ENCODE measurements at places on chromosomes 6 and 20.

- no peak for DNase-seq
These were observed 118.1 kb downstream of the VEGFA start for GRCh38 chr6:43887906-43888683.

GRCh38 chr20:59573837-59574236 is 30.5 kb upstream of the PHACTR3 start:
- no peak for DNase-seq

DNA sequence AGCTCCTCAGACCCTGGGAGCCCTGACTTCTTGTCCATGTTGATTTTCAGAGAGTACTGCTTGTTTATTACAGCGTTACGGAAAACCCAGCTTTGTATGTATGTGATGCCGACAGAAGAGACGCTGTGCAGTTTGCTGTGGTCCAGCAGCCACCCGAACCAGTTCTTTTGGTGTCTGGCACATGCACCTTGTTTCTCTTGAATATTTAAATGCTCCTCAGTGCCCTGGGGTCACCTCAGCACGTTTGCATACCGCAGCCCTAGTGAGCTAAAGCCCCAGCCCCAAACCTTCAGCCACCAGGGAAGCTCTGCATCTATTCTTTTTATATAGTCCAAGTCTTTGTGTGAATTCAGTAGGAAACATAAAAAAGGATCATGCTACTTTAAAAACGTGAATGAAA is 39.9 kb downstream of the AFDN start:
- DNase-seq = no peak

DNA sequence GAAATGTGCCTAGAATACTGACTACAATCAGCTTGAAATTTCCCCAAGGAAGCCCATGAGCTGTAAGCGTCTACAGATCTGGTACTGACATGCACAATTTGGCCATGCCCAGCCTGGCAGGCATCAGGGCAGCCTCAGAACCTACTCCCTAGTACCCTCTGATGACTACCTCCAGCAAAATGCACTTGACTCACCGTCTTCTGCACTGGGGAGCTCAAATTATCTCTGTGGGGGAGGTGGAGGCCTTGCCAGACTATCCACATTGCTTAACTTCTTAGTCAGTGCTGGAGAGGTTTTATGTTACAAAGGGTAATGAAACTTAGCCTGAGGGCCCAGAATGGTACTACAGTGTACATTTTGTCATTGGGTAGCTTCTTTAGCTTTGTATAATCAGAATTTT is 126.0 kb upstream of the ADGRF1 start:
- DNase-seq = peak; percentile 79

DNA sequence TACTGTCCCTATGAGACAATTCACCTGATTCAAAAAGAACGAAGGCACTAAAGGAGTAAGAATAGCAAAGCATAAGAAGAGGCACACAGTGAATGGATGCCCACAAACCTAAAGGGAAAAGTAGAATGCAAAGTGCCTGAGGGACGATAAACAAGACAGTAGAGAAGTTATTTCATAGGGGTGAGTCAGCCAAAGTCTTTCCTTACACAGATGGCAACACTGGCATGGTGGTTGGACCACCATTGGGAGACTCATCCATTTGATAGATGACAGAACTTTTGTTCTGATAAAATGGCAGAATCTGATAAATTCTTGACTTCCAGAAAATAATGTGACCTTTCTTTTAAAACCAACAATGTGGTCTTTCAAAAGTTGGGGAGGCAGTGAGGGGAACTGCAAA is 148.1 kb upstream of the HDAC2 start:
- DNase-seq = no peak

DNA sequence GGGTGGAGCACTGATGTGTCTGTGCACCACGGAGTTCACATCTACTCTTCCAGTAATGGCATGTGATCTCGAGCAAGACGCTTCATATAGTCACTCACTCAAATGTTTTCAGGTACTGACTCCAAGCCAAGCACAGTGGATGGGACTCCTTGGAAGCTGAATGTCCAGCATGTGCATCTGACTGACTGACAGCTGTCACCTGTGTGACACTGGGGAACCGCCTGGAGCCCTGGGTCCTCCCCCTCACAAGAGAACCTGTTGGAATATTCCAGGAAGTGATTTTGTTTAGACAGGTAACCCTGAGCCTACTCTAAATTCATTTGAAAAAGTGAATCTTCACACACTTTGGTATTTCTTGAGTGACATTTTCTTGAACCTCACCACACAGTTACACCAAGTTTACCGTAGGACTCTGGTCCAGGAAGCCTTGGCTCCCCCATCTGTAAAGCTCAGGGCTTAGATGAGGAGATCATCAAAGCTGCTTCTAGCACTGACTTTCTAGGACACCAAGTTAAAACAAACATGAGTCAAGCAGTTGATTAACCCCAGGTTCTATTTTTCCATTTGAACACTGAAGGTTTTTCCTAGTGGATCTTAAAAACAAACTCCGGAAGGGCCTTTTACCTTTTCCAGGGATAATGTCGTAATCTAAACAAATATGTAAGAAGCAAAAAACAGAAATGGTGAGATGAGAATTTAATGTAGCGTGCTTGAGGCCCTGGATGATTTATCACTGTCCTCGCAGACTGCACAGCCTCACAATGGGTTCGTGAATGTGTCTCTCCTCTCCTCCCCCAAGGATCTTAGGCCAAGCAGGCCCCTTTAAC is 50.1 kb downstream of the EDN3 start:
- no peak for DNase-seq

- no peak for DNase-seq
These were observed 73.0 kb downstream of the PDSS2 start for GRCh38 chr6:107386340-107386739.

GRCh38 chr20:32786059-32786760 is 24.0 kb downstream of the DNMT3B start:
- DNase-seq = no peak

- no peak for DNase-seq
These were observed 207.7 kb upstream of the PTCHD4 start for GRCh38 chr6:48318670-48319069.

- DNase-seq = no peak
These were observed 4.1 kb downstream of the CST7 start for GRCh38 chr20:24953209-24953575.

DNA sequence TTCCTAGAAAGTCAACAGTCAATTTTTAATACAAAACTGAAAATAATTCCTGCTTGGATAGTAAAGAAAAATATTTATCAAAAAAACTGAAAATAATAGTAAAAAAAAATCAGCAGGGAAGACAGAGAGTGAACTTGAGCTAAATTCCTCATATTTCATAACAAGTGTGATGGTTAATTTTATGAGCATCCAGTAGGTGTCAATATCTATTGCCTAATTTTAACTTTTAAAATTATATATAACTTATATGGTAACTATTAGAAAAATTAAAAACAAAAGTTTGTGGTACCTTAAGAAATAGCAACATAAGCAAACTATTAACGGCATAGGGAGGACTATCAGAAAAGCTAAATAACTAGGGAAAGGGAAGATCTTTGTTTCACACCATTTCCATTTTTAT is 2.1 kb downstream of the EPM2A start:
- no peak for DNase-seq

GRCh38 chr6:96862560-96862959 is 25.3 kb upstream of the GPR63 start:
- no peak for DNase-seq

GRCh38 chr6:73064266-73064665 is 161.0 kb downstream of the KHDC1L start:
- DNase-seq = peak; percentile 51

DNA sequence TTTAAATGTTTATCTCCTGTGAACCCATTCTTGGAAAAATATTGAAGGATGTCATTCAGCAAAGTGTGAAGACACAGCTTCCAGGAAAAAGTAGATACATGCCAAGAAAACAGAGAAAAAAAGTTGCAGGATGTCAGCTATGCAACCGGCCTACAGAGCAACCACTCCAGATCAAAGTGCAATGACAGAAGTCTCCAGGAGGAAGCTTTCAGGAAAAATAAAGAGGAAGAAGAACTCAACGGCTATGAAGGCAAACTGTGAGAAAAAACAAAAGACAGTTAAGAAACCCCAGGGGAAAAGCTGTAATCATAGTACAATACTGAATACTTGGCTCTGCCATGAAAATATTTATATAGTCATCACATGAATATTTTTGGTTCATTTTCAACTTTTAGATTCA is 30.6 kb downstream of the REPS1 start:
- DNase-seq = no peak

GRCh38 chr6:18115356-18115755 is 7.1 kb downstream of the NHLRC1 start:
- DNase-seq = no peak

DNA sequence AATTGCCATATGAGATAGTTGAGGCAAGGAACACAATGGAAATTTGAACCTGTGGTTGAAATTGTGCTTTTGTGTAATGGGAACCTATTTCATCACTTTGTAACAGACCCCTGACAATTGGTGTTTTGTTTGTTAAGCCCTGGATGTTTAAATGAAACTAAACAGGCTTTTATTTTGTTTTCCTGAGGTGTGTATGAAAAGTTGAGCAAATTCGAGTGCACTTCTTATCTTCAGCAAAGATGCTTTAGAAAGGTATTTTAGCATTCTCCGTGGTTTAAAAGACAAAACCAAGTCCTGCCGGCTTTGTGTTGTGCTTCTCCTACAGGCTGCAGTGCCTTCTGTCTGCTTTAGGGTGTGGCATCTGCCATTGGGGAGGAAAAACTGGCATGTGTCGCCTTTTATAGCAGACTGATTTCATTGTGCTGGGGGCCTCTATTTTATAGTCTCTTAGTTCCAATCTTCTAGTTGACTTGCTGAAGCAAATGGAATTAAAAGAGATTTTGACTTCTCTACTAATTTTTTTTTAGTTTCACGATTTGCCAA is 2.2 kb upstream of the ARID1B start:
- no peak for DNase-seq

GRCh38 chr6:151060096-151060765 is 179.5 kb upstream of the AKAP12 start:
- DNase-seq = peak; percentile 77

DNA sequence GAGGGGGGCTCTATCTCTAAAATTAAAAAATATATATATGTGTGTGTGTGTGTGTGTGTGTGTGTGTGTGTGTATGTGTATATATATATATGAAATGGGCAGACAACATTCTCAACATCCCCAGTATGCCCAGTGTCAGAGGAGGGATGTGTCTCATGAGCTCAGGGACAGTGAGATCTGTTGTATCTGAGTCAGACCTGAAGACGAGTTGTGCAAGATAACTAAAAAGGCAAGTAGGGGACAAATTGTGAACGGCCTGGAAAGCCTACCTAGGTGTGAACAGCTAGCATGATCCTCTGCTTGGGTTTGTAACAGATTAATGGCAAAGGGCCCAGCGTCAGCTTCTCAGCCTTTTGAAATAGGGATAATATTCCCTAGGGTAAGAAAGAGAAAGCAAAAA is 124.3 kb downstream of the FAXC start:
- no peak for DNase-seq

DNA sequence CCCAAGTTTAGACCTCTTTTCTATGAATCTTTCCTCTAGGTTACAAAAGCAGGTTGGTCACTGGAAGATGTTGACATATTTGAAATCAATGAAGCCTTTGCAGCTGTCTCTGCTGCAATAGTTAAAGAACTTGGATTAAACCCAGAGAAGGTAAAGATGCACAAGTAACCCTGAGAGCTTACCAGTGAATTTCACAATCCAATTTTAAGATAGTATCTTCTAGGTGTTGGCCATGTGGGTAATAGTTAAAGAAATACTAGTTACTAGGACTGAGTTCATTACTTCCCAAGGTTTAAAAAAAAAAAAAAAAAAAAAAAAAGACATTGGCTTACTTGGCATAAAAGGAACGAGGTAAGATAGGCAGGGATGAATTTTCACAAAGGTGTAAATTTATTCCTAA is 11.3 kb downstream of the TCP1 start:
- DNase-seq = no peak

GRCh38 chr6:154226461-154226860 is 130.1 kb downstream of the IPCEF1 start:
- no peak for DNase-seq

- DNase-seq = no peak
These were observed 92.8 kb downstream of the ESR1 start for GRCh38 chr6:151900256-151900655.

DNA sequence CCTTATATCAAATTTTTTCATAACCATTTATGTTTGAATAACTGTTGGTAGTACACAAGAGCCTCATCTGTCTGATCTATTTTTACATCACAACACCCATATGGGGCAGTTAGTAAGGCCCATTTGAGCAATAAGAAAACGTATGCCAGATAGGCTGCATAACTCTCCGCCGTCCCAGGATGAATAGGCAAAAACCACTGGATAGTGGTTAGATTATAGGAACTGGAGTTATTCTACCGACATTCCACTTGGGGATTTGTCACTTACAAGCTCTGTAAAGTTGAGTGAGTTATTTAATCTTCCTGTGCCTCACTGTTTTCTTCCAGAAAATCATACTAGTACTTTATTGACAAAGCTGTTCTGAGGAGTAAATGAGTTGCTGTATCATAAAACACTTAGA is 881.9 kb downstream of the QKI start:
- DNase-seq = no peak

GRCh38 chr6:7045331-7045730 is 62.4 kb upstream of the RREB1 start:
- DNase-seq = no peak

DNA sequence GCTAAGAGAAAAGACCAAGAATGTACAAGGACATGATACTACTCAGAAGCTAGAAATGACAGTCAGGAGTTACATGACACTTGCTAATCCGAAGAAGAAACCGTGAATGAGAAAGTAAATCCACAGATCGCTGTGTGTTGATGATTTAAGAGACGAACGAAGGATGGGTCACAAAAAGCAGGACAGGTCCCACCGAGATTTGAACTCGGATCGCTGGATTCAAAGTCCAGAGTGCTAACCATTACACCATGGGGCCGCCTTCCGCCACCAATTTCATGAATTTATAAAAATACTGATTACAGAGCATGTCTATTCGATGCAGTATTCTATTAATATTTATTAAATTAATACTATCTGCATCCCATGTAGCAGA is 54.0 kb upstream of the BTN3A2 start:
- DNase-seq = no peak

DNA sequence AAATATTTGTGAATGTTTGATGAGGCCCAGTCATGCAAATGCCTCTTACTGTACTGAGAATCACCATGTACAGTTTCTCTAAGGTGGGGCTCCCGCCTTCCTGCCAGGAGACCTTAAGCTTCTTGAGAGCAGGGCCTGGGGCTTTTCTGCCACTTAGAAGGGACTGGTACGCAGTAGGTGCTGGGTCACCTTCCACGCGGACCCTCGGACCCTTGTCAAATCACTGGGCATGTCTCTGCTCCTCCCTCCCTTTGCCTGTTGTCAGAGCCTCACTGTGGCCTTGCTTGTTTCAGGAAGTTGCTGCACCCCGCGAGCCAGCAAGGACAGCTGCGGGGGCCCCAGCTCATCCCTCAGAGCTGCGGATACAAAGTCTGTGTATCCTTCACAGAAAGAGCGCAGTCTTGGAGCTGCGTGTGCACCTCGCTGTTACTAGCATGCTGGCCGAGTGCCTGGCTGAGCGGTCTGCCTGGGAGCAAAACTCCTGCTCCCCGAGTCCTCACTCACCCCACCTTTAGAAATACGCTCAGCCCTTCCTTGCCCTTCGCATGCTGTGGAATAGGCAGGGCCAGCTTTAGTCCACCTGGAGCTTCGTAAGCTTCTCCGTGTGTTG is 30.7 kb upstream of the IRF4 start:
- DNase-seq = no peak

Measured in fibroblast of skin of left quadriceps (primary cell).